Stimulated activated CD8-positive, alpha-beta memory T cell treated with anti-CD3 and anti-CD28 coated beads, Interleukin-4, amount 100 ng/mL, for 4 hours (primary cell): ENCODE measurements at places on chromosomes 16 and 17.

DNA sequence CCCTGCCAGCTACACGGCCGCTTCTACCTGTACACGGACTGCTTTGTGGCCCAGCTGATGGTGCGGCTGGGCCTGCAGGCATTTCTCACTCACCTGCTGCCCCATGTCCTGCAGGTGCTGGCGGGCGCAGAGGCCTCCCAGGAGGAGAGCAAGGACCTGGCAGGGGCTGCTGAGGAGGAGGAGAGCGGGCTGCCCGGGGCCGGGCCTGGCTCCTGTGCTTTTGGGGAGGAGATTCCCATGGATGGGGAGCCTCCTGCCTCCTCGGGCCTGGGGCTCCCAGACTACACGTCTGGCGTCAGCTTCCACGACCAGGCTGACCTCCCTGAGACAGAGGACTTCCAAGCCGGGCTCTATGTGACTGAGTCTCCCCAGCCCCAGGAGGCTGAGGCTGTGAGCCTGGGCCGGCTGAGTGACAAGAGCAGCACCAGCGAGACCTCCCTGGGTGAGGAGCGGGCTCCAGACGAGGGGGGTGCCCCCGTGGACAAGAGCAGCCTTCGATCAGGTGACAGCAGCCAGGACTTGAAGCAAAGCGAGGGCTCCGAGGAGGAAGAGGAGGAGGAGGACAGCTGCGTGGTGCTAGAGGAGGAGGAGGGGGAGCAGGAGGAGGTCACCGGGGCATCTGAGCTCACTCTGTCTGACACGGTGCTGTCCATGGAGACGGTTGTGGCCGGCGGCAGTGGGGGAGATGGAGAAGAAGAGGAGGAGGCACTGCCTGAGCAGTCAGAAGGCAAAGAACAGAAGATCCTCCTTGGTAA, 3.5 kb downstream of the WDR81 start:
- DNase-seq = no peak

GRCh38 chr16:49947907-49948678, 76.9 kb upstream of the CNEP1R1 start:
- no peak for DNase-seq

GRCh38 chr17:39740357-39741111, 2.8 kb downstream of the GRB7 start:
- DNase-seq = no peak

DNA sequence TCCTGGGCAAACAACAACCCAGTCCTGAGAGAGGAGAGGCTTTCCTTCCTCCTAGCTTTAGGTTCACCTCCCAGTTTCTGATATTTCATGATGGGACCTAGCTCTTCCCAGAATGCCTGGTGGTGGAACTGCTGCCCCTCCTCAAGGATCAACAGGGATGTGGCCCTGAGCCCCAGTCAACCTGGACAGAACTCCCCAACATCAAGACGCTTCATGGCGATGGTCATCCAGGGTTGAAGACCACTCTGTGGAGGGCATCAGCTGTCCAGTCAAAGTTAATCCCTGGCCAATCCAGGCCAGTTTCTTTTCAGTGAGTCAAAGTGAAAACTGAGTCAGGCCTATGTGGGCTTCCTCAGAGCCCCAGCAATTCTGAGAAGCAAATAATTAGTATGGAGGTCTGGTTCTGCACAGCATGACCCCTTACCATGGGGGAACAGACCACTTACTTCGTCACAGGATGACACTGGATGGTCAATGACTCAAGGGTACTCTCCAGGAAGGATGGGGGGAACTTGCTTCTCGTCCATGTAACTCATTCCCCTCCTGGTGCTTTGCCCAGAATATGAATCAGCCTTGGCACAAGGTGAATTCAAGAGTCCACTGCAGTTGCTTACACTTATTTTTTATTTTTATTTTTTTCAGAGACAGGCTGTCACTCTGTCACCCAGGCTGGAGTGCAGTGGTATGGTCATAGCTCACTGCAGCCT, 14.7 kb upstream of the XYLT2 start:
- DNase-seq = no peak

DNA sequence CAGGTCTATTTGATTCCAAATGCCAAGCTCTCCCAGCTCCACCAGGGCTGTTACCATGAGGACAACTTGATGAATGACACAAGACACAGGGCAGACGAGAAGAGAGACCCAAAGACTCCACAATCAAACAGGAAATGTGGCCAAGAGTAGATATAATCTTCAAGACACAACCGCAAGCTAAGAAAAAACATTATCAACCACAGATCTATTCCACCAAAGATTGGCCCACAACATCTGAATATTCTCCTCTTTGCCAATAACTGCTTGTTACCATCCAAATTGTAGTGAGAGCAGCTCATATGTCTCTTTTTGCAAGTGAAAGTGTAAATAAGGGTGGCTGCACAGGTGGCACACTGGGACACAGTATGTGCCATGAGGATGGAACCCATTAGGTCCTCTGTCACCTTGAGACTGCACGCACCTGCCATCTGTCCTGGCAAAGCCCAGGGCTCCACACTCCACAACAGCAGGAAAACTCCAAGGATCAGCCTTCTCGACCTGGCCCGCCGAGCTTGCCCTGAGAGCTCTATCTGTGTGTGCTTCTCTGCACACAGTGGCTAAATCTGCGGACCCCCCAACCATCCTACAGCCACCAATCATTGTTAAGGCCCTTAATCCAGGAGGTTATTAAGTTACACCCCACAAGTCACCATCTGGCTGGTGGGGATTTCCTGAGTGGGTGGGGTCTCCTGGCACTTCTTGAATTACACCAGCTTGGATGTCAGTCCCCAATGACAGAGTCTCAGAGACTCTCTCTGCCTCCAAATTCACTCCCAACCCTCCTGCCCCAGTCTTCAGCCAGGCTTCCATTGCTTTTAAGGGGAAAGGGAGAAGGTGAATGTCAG, 50.5 kb downstream of the DYNLRB2 start:
- no peak for DNase-seq

DNA sequence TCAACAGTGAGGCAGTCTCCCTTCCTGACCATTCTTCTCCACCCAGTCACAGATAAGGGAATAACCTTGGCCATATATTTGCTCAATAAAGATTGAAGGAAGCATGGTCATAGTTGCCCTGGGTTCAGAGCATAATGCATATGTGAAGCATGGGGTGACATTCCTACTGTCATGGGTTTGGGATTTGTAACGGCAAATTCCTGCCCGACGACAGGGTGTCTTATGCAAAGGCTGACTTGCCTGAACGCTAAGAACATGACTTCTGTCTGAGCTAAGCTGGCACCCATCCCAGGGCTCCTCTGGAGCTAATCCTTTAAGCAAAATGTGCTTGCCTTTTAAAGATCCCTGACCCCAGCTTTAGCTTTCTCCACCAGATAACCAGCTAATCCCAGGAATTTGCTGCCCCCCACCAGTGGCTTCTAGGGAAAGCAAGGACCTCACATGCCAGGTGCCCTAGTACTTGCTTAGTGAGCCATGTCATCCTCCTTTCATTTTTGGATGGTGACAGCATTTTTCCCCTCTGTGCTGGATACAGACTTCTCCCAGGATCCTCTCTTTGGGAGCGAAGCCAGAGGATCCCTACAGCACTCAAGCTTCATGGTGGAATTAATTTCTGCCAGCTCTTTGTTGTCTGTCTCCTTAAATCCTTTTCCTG, 11.7 kb downstream of the SLC7A6OS start:
- no peak for DNase-seq

- DNase-seq = no peak
These were observed 74.5 kb upstream of the PMFBP1 start for GRCh38 chr16:72246423-72246822.

DNA sequence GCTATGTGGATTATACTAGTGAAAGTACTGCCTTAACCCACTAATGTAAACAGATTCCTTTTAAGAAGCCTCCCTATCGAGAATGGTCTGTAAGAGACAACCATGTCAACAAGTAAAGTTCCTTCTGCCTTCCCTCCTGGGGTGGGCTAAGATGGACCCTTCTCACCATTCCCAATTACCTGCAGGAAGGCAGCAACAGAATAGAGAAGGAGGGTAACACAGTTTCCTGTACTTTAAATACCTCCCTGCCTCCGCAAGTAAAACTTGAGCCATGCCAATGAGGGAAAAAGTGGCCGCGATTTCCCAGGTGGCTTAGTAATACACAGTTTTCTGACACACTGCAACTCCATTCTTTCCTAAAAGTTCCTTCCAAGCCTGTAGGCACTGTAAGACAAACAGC, 45.2 kb downstream of the TOX3 start:
- no peak for DNase-seq

DNA sequence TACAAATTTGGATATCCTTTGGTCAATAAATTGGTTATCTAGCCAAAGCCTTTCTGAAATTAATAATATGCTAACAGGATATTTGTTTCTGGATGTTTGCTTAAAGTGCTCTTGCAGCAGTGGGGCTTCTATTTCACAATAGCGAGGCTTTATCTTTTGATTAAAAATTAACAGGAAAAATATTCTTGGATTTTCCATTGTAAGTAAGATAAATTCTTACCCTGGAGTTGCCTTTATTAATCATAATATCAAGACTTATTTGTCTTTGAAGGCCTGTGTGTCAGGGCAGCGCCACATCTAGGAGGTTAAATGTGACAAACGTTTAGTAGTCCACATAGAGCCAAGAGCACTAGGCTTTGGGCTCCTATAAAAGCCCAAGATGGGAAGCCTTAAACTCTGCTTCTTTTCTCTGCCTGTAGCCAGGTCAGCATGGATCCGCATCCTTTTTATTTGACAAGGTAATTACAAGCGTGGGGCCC, 5.3 kb downstream of the TMEM97 start:
- DNase-seq = no peak

DNA sequence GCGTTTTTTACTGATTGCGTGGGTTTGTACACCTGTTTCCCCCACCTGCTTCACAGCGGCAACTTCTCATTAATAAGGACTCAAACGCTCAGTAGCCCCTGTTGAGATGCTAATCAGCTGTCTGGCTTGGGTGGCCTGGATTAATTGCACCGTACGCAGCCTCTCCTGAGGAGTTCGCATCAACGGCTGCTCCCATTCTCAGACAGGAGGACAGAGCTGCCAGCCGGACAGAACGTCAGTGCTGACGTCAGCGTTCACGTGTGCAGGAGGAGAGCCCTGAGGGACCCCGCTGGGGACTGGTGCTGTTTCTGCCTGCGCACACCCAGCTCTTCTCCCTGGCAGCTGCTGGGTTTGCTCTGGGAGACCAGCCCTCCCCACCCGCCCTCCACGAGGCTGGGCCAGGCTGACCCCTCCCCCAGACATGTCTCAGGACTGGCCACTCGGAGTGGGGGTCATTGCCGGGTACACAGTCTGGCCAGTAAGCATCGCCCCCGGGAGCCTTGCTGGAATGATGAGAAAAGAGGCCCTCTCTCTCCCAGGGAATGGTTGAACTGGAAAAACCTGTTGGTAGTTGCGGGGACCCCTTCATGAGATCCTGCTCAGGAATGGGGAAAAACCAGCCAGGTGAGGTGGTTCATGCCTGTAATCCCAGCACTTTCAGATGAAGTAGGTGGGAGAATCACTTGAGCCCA, 5.7 kb upstream of the BANP start:
- no peak for DNase-seq

GRCh38 chr17:57662644-57663308, 82.3 kb downstream of the CCDC182 start:
- no peak for DNase-seq

GRCh38 chr17:48908853-48909394, 717 bp downstream of the UBE2Z start:
- DNase-seq = peak; percentile 89

GRCh38 chr17:1561420-1562175, 994 bp downstream of the PITPNA start:
- DNase-seq = no peak

DNA sequence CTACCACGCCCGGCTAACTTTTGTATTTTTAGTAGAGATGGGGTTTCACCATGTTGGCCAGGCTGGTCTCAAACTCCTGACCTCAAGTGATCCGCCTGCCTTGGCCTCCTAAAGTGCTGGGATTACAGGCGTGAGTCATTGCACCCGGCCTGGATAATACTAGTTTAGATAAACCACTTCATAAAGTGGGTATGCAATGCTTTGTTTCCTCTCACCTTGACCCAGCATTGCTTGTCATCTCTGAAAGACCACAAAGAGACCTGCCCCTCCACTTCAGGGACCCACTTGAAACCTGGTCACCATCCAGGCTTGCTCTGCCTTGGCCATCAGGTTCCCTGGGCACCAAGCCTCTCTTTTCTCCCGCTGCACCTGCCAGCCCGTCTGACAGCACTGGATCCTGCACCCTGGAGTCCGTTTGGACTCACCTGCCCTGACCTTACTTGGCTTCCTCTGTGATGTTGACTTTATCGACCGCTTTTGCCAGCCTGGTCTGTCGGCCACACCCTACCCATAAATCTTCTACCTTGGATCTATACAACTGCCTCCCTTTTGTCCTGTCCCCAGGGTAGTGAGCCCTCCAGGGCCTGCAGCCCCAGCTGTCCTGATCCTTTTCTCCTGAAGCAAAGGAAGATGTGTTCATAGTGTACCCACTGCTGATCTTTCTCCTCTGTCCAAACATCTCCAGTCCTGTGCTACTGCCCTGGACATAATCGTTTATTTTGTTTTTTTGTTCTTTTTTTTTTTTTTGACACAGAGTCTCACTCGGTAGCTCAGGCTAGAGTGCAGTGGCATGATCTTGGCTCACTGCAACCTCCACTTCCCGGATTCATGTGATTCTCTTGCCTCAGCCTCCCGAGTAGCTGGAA, 12.7 kb upstream of the ZG16 start:
- no peak for DNase-seq

GRCh38 chr17:68182940-68183551, 64.8 kb upstream of the AMZ2 start:
- peak; percentile 53 for DNase-seq

- no peak for DNase-seq
These were observed 26.4 kb upstream of the HAPSTR1 start for GRCh38 chr16:9065077-9065476.

DNA sequence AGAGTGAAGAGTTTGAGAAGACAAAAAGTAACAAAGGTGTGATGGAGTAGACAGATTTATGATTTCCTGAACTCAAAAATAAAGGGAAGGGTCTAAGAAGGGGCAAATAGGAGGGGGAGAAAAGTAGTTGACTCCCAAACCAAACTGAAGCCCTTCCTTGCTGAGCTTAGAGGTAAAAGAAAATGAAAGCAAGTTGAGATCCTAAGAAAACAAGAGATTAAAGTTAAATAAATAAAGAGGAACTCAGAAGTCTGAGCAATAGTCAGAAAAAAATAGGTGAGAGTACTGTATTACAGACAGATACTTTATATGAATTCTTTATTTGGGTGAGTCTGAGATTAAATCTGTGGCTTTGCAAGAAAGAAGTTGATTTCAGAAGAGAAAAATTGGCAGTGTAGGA, 3.3 kb upstream of the PSMD12 start:
- DNase-seq = no peak

- no peak for DNase-seq
These were observed 321.3 kb downstream of the CNTNAP4 start for GRCh38 chr16:76598498-76598897.

DNA sequence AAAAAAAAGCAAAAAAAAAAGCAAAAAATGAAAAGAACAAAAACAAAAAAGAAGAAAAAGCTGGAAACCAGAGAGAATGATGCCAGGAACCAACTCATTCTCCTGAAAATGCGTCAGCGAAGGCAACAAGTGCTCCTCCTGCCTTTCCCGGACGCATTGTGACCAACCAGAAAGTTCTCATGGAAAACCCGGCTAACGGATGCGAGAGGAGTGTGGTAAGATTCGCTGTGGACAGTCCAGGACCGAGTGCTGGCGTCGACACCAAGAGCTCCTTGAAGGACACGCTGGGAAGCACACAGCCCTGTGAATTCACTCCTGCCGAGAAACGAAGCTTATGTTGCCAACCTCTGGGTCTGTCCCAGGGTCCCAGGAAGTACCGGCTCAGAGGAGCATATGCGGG, 43.4 kb downstream of the METRNL start:
- no peak for DNase-seq
